ENCODE measurements at places on chromosomes 7 and 10. TPM values are rescaled to one million over a fixed set of nuclear protein-coding genes. Genes with fewer than 3 reads are reported as not detected.

The GOLGA7B gene
- polyA plus RNA-seq: not detected

GRCh38 chr10:100020142-100020885 is 10.6 kb upstream of the DNMBP start:
- peak; percentile 26 for DNase-seq

GRCh38 chr10:109207361-109207760 is 716.0 kb downstream of the XPNPEP1 start:
- no peak for DNase-seq

GRCh38 chr7:19554581-19554980 is 154.3 kb downstream of the POLR1F start:
- DNase-seq: no peak

The TACC2 gene
- polyA plus RNA-seq: 36.4 TPM

DNA sequence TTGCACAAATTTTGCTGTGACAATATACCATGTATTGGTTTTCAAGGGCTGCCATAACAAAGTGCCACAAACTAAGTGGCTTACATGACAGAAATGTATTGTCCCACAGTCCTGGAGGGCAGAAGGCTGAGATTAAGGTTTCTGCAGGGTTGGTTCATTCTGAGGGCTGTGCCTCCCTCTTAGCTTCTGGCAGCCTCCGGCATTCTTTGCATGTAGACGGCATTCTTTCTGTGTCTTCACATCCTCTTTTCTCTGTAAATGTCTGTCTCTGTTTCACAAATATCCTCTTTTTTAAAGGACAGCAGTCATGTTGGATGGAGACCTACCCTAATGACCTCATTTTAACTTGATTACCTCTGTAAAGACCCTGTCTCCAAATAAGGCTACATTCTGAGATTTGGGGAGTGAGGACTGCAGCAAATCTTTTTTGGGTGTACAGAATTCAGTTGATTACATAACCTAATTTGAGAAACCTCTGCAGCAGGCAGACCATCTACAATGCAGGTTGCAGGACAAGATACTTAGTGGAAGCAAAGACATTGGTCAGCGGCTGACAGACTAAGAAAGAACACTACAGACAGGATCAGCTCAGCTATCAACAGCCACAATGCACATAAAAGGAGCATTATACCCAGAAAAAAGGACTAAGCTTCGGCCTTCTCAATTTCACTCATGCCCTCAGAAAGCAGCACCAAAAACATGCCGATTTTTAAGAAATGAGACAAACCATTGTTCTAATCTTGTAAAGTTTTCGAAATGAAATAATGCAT is 84.6 kb upstream of the FAM3C start:
- no peak for DNase-seq

The WAC gene
- 33.4 TPM for polyA plus RNA-seq

DNA sequence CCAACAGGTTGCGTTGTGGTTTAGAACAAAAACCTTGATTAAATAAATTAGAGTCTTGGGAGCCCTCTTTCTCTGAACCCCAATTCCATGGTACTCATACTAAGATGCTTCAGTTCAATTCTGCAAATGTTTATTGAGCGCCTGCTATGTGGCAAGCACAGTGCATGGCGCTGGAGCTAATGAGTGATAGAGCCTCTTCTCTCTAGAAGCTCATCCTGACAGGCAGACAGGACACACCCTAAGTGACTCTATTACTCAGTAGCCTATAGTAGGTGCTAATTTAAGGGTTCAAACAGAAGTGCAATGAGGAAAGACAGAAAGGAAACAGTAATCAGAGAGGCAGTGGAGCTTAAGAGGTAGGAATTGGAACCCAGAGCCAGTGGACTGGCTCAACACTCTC is 124.4 kb upstream of the C7orf33 start:
- no peak for DNase-seq

DNA sequence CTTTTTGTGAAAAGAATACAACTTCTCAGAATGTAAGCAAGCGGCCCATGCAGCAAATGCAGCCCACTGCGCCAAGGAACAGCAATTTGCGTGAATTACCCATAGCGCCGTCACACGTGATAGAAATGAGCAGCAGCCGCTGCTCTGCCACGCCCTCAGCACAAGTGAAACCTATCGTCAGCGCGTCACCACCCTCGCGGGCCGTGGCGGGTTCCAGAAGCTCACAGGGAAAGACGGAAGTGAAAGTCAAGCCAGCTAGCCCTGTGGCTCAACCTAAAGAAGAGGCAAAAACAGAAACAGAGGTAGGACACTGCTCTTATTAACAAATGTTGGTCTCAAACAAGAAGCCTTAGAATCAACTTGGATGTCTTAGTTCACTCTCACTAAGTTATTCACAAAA is 70.5 kb downstream of the SHH start:
- no peak for DNase-seq

The UNCX gene
- polyA plus RNA-seq: 1.4 TPM

DNA sequence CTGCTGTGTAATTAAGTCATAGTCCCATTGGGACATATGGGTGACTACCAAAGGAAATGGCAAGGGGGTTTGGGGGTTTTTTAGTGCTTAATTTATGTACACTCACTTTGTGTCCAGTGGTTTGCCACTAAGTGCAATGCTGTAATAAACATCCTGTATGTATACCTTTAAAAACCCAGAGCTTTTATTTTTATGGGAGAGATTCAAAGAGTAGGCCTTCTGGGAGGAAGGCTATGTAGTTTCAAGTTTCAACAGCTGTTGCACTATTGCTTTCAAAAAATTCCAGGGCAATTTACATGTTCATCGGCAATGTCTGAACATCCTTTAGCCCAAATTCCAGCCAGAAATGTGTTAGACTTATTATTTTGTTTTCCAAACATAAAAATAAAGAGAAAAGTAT is 744.7 kb downstream of the XPNPEP1 start:
- DNase-seq: no peak

The CCDC3 gene
- polyA plus RNA-seq: 9.7 TPM

The C7orf57 gene
- not detected for polyA plus RNA-seq

- no peak for DNase-seq
Observed at GRCh38 chr10:71461457-71461856, 64.7 kb downstream of the CDH23 start.

The OR2A1 gene
- not detected for polyA plus RNA-seq

DNA sequence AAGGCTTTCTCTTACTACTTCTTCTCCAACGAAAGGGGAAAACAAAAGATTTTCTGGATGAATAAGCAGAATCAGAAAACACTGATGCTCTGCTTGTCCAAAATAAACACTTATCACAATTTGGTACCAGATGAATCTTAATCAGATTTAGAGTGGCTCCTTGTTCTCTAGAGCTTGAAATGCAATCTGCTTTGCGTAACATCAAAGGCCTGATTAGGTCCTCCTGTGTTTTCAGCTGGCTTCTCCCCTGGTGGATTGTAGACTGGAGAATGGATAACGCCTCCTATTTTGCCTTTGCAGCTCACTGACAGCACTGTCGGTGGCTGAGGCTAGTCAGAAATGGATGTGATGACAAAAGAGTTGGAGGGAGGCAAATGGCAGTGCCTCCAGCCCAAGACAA is 91.2 kb downstream of the FAM13C start:
- no peak for DNase-seq

DNA sequence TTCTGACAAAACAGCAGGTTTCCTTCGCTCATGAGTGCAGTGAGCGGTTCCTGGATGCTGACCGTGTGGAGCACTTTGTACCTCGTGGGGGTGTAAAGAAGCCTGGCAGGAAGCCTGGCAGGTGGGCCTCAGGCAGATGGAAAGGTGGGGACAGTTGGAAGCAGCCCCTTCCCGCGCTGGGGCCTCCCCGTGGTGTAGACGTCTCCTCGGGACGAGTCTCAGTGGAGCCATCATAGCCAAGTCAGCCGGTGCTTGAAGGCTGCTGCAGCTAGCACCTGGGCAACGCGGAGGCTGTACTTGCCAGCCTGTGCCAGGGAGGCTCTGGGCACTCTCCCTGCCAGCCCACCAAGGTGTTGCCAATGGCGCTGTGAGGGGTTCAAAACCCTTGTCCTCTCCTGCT is 154.5 kb downstream of the WDR37 start:
- DNase-seq: no peak

GRCh38 chr7:137692399-137692798 is 154.4 kb downstream of the DGKI start:
- no peak for DNase-seq

DNA sequence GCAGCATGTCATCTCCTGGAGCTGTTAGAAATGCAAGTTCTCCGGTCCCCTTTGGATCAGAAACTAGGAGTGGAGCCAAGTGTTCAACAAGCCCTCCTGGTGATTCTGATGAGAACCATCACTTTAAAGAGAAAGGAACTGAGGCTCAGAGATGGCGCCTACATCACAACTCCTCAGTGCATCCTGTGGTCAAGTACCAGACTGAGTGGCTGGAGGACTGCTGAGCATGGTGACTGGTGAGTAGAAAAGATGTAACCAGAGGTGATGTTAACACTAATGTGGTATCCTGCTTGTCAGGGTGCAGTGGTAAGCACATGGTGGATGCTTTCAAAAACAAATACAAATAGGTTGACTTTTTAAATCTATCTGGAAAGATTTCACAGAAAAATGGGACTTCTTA is 3.5 kb upstream of the OIT3 start:
- DNase-seq: no peak

The FEZF1 gene
- polyA plus RNA-seq: not detected

The FAM53B gene
- 11.8 TPM for polyA plus RNA-seq

DNA sequence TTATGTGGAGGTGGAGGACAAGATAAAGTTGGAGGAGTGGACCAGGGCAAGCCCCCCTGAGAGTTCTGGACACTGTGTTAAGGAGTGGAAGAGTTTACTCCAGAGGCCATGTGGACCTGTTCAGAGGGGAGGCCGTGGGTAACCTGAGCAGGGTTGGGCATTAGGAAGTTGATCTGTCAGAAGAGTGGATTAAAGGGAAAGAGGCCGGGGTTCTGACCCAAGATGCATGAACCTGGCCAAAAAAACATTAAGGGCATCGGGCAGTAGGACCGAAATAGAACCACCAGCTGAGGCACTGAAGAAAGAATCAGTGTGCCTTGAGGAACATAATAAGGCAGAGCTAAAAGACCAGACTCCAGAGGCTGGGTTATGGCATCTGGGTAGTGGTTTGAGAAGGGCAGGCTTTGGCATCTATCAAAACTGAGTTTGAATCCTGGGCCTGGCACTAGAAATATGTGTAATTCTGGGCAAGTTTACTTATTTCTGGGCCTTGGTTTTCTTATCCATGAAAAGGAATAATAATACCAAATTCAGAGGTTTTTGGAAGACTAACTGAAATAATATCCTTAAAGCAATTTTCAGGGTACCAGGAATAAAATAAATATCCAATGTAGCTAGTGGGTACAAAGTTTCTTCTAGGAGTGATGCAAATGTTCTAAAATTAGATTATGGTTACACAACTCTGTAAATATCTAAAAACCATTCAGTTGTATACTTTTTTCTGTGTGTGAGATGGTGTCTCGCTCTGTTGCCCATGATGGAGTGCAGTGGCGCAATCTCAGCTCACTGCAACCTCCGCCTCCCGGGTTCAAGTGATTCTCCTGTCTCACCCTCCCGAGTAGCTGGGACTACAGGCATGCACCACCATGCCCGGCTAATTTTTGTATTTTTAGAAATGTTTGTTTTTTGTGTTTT is 10.9 kb upstream of the FRAT1 start:
- DNase-seq: no peak

GRCh38 chr10:132100556-132101349 is 35.0 kb downstream of the JAKMIP3 start:
- no peak for DNase-seq

The TUBAL3 gene
- polyA plus RNA-seq: 10.8 TPM

GRCh38 chr7:66267249-66267648 is 62.1 kb downstream of the TPST1 start:
- DNase-seq: no peak

- no peak for DNase-seq
Observed at GRCh38 chr7:132257253-132257652, 319.0 kb downstream of the PLXNA4 start.

- no peak for DNase-seq
Observed at GRCh38 chr7:24786941-24787340, 29.7 kb upstream of the GSDME start.

- DNase-seq: peak; percentile 17
Observed at GRCh38 chr7:69335331-69335730, 262.9 kb upstream of the AUTS2 start.

The TRIM24 gene
- 7.6 TPM for polyA plus RNA-seq

The IFIT1B gene
- polyA plus RNA-seq: not detected

DNA sequence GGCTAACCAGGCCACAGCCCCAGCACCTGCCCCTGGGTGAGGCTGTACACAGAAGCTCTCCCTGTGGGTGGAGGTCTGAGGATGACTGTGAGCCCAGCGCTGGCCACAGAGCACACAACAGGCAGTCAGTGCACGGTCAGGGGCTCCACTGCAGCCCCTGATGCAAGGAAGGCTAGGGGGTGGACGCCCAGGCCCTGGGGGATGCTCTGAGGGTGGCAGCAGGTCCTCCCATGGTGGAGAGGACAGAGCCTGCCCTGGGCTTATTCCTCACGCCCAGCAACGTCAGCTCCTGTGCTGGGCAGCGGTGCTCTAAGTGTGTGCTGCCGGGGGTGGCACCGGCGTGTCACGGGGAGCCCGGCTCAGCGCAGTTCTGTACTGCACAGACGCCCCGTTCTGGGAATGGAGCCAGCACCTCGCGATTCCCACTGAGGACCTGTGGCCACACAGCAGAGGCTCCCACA is 223.2 kb downstream of the MAD1L1 start:
- no peak for DNase-seq

GRCh38 chr10:124532106-124532641 is 70.6 kb downstream of the LHPP start:
- DNase-seq: peak; percentile 53

- DNase-seq: no peak
Observed at GRCh38 chr10:89235073-89235798, 16.3 kb downstream of the LIPA start.

DNA sequence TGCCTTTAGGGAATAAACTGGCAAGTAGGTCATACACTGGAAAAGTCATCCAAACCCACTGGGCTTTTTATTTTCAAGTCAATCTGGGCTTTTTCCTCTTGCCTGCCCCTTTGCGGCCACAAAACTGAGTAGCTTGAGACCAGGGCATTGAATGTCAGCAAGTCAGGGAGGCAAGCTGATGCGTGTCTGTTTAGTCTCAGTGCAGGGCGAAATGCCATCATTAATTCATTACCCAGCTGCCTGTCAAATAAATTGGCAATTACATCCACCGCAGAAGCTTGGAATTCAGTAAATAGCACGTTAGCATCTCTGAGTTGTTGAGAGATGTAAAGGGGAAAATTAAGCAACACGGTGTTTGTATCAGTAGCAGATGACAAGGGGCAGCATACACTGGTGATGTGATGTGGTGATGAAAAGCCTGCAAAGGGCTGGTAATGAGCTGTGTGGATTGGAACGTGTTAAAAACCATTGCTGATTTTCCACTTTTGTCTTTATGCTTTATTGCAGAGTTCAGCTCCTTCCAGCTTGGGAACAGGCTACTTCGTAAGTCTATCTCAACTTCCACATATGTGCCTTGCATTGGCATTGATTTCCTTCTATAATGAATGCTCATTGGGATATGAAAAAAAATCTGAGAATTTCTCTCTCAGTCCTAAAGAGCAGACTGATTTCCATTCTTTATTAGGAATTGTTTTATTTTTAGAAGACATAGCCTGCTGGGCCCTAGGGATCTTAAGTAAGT is 535.9 kb downstream of the AUTS2 start:
- no peak for DNase-seq

- no peak for DNase-seq
Observed at GRCh38 chr10:50508315-50509051, 115.3 kb downstream of the SGMS1 start.
